SK-N-SH (cell line): ENCODE measurements at places on chromosomes 12 and 14.

- no peak for DNase-seq
Observed at GRCh38 chr12:123064885-123065619, 84.6 kb downstream of the ARL6IP4 start.

DNA sequence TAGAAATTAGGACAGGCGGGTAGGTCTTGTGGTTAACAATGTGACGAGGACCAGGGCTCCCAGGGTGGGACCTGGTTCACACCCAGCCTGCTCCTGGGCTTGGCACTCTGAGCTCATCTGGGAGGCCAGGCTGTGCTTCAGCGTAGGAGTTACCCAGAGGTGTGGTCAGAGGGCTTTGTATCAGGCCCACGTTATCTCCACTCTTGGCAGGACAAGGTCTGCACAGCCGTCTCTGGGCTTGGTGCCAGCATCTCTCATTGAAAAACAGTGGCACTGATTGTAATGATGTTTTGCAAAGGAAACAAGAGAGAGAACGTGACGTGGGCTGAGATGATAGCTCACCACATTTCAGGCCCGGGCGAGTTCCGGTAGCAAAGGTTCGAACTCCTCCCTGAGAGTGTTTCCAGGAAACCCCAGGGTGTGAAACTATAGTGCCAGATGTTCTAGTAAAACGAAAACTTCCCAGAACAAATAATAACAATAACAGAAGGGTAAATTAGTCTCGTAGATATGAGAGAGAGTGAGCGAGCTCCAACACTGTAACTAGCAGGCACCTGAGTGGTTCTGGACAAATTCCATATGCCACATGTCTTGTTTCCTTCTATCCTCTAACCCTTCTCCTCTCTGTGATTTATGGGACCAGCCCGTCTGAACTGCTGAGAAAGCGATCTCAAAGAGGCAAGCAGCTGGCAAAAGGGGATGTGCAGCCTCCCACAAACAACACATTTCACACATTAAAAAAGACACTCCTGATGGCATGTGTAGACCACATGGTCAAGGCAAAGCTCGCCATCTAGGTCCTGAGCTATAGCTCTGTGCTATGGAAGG lies 227.3 kb downstream of the KTN1 start:
- peak; percentile 38 for DNase-seq

- DNase-seq = no peak
Observed at GRCh38 chr14:32593290-32593942, 264.3 kb downstream of the AKAP6 start.

GRCh38 chr12:100553936-100554335 lies 19.5 kb upstream of the GAS2L3 start:
- no peak for DNase-seq

DNA sequence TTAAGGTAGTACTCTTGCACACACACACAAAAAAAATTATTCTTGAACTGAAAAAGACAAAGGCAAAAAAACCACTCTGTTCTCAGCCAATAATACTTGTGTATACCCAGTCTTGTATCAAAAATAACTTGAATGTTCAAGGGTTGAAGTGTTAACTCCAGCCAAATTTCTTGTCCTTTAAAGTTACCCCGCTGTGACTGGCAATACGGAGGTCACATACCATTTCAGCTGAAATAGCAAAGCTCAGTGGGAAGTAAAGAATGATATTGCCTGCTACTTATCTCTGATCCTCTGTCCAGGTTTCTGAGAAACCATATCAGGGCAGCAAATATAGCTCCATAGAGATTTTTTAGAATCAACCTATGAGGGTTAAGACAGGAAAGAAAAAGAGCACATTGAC lies 167.4 kb downstream of the C12orf50 start:
- no peak for DNase-seq

GRCh38 chr12:131038961-131039950 lies 85.5 kb downstream of the ADGRD1 start:
- DNase-seq = no peak
